Stimulated activated CD8-positive, alpha-beta memory T cell treated with anti-CD3 and anti-CD28 coated beads, Interleukin-12 subunit alpha, Interleukin-12 subunit beta, amount 100 ng/mL, for 4 hours (primary cell): ENCODE measurements at places on chromosomes 3 and 15.

DNA sequence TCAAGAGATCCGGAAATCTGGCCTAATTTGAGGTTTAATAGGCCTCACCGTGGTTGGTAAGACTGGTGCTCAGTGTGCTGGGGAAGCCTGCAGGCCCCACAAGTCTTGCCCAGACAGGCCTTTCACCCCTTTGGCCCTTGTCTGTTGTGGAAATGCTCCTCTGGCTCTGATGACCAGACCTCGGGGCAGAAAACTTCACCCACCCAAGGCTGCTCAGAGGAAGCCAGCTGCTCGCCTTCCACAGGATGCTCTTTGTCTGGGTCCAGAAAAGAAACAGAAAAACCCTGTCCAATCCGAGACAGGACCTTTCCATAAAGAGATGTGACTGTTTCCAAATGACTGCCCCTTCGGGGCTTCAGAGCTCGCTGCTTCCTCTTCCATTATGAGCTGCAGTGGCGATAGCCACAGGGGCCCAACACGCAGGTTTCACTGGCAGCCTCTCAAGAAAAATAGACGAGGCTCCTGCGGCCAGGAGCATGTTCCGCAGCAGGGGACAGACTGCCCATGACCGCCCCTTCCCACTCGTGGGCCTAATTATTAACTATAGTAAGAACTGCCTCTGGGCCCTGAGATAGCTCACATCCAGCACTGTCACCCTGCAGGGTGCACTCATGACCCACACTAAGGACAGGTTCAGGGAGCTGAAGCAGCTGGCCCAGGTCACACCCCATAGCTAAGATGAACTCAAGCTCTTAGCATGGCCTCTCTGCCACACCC, 6.8 kb upstream of the SNX22 start:
- no peak for DNase-seq

DNA sequence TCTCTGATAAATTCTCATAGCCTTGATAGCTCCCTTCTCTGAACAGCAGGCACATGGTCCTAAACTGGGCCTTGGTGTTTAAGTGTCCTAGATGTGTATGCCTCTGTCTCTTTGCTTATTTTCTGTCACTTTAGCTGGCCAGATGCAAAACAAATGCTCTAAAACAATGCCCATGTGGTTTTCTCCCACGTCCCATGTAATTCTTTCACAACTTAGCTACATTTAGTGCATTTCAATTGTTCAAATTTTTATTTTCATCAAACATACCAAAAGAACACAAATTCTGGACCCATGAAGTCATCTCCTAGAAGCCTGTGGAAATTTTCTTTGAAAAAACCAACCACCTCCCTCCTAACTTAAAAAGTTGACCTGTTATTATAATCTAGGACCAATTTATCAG, 491.3 kb upstream of the AGTR1 start:
- no peak for DNase-seq

GRCh38 chr3:196268284-196269163, 19.0 kb downstream of the PCYT1A start:
- no peak for DNase-seq

DNA sequence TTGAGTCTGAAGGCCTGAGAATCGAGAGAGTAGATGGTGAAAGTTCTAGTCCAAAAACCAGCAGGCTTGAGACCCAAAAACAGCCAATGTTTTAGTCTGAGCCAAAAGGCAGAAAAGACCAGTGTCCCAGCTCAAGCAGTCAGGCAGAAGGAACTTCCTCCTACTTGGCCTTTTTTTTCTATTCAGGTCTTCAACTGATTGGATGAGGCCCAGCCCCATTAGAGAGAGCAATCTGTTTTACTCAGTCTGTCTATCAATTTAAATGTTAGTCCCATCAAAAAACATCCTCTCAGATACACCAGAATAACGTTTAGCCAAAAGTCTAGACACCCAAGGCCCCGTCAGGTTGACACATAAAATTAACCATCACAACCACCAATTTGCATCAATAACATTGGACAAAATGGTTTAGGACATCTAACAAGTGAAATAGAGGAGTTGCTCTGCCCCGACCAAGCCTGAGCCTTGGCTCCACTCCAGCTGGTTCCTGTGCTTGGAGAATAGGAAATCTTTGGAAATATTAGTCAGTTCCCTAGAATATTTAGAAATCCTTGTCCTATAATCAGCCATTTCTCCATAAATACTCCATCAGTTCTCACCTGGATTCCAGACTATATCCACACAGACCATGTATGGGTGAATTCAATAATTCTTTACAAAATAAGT, 51.4 kb upstream of the LIPC start:
- DNase-seq = no peak

GRCh38 chr3:65376426-65376825, 662.3 kb downstream of the MAGI1 start:
- DNase-seq = no peak

DNA sequence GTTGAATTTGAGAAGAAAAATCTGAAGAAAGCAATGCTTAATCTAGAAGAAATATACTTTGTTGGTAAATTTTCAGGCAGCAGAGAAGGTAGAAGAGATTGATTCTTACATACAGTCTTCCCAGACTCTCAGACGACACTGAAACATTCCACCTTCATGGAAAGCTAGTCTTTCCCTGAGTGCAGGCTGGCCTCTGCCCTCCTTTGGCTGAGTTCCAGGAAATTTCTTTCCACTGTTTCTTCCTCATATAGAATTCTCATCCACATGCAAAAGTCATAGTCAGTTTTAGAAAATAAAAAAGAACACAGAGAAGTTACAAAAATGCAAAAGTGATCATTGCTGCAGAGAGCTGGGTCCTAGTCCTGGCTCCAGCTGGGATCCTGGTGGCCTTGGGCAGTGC, 142.5 kb upstream of the PRR23C start:
- DNase-seq = no peak

DNA sequence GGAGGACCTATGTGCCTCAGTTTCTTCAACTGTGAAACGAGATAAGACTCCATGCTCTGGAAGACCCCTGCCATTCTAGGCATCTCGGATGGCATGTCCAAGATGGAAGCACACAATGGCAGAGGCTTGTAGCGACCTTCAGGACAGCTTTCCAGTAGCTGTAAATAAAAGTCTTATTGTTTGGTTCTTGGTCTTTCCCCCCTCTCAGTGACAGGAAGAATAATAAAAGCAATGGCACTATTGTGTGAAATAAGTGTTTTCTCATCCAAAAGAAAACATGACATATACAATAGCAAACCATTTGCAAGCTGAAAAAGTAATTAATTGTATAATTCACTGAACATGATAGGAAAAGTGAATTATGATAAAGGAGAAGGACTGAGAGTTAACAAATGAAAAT, 32.5 kb upstream of the CD47 start:
- no peak for DNase-seq

GRCh38 chr3:29823233-29823632, 542.4 kb downstream of the RBMS3 start:
- no peak for DNase-seq

- DNase-seq = no peak
Measured at GRCh38 chr3:18892047-18892446, 256.3 kb upstream of the KCNH8 start.
